ENCODE measurements at places on chromosomes 4 and X.

DNA sequence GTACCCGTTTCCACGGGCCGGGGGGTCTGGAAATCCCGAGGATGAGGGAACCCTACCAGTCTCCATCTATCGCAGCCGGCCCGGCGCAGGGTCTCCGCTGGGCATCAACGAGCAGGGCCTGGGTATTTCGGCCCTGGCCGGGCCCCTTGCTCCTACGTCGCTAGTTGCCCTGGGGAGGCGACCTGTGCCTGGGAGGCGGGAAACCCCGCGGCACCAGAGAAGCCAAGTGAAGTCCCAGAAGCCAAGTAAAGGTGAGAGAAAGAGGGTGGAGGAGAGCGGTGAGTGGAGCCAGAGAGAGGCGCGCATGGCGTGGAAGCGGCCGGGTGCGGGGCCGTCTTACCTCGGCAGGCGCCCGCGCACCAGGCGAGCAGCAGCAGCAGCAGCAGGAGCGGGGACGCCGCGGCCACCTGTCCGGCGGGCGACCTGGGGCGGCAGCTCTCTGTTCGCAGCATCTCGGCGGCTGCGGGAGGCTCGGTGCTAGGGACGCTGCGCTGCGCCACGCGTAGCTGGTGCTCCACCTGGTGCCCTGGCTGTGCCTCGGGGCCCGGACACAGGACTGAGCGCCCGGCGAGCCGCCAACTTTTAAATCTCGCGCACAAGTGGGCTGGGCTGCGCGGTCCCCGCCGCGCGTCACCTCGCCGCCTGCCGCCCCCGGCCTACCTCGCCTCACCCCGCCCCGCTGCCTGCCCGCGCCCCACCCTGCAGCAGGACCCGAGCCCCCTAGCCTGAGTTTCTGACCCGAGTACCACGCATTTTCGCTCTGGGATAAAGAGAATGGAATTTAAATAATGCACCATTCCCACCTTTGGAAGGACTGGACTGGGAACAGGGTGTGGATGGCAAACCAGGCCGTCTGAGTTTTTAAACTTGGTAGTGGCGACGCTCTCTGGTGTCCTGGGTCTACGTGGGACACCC lies at the start of gene NMU:
Gene NMU (minus strand): TSS at position 558 of the 915 bp plus-strand sequence. CDS start 106 bp downstream, at position 452.
- DNase-seq: peak; percentile 36

- no peak for DNase-seq
Measured at GRCh38 chrX:47206316-47206715, 12.2 kb upstream of the CDK16 start.

DNA sequence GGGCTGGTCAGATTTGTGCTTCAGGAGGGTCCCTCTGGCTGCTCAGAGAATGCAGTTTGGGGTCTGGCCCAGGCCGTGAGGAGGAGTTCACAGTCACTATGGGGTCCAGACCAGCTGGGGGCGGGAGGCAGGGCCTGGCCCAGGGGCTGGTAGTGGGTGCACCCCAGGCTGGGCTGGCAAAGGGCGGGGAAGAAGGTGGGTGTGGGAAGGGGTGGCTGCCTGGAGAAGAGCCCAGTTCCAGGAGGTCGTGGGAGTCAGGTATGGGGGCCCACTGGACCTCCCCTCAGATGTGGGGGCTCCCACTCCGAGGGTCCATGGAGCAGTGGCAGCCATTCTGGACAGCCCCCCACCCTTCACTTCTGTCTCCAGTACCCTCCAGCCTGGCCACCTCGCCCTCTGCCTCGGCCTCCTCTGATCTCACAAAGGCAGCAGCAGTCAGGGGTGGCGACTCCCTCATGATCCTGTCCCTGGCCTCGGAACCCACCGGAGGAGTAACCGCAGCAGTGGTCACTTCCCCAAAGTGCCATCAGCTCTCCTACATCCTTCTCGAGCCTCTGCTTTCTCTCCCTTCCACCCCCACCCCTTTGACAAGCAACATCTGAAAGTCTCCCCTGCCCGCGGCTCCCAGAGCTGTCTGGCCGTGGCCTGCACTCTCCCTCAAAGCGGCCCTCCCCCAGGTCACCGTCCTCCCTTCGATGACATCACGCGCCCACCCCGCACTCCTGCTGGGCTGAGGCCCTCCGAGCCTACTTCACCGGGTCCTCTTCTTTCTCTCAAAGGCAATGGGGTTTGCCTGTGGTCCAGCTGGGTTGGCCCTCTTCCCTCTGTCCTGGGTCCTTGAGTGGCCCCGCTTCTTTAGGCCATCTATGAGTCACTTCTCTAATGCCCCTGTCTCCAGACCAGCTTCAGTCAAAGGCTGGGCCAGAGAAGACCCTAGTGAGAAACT lies 1.7 kb upstream of the SLC6A8 start:
- no peak for DNase-seq

DNA sequence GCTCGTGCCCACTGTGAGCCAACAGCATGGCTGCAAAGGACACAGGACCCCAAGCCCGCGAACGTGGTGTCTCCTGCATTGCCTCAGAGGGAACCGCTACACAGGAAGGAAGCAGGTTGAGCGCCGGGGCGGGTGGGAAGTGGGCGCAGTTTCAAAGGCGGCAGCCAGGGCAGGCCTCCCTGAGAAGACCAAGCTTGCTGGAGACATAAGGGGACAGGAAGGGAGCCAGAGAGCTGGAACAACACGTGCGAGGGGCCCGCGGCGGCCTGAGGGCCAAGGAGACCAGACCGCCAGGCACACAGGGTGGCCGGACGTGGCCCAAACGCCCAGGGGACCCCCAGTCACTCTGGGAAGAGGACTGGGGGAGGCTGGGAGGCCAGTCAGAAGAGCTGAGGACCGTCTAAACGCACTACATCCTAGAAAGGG lies 32.0 kb downstream of the CTBP1 start:
- DNase-seq: no peak

DNA sequence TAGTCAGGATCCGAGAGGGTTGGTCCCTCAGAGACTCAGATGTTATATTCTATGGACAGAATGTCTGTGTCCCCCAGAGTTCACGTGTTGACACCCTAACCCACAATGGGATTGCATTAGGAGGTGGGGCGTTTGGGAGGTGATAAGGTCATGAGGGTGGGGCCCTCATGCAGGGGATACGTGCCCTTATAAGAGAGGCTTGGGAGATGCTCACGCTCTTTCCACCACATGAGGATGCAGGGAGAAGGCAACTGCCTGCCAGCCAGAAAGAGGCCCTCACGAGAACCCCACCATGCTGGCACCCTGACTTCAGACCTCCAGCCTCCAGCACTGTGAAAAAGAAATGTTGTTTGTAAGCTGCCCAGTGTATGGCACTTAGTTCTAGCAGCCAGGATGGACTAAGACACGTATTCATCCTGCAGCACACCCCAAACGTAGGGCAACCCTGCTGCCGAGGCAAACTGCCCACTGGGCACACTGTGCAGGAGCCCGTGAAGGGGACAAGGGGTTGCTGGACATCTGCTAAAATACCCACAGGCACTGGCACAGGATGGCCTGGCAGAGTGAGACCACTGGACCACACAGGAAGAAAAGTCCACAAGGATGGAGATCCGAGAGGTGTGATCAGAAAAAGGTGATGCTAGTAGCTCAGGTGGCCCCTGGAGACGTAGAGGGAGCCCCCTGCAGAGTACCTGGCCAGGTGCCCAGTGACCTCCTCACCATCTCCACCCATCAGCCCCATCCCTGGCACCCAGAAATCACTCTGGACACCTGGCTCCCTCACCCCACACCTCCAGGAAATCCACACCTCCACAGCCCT lies 62.7 kb downstream of the HTRA3 start:
- no peak for DNase-seq

DNA sequence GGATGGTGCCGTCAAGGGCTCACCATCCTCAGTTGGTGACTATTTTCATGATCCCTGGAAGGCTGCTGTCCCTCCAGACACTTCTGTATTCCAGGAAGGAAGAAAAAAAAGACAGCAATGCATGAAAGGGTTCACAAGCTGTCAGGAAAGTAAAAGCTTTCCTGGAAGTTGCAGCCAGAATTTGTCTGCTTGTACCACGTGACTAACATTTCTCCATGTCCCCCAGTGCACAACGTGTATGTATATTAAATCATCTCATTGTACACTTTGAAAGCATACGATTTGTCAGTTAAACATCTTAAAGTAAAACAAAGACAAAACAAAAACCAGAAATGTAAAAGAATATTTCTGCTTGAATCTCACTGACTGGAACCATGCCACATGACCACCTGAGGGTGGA lies 127.4 kb upstream of the CLNK start:
- DNase-seq: peak; percentile 77

- DNase-seq: no peak
Measured at GRCh38 chrX:151488677-151489076, 74.8 kb upstream of the PASD1 start.

Measured in muscle of leg (tissue), 16 donors.